ENCODE measurements at places on chromosomes 7 and 10.

DNA sequence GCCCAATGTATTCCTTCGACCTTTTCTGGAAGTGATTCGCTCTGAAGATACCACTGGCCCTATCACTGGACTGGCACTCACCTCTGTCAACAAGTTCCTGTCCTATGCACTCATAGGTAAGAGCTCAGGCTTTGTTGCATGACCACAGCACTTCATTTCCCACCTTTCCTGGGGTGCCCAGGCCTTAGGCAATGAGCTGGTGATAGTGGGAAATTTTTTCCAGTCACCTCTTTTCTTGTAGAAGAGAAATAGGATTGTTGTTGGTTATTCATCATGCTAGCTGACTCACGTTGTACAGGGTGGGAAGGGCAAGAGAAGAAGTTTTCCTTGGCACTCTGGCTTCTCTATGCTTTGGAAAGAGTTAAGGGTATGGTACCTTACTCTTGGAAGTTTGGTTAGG is 51.4 kb upstream of the NFKB2 start:
- no peak for DNase-seq

DNA sequence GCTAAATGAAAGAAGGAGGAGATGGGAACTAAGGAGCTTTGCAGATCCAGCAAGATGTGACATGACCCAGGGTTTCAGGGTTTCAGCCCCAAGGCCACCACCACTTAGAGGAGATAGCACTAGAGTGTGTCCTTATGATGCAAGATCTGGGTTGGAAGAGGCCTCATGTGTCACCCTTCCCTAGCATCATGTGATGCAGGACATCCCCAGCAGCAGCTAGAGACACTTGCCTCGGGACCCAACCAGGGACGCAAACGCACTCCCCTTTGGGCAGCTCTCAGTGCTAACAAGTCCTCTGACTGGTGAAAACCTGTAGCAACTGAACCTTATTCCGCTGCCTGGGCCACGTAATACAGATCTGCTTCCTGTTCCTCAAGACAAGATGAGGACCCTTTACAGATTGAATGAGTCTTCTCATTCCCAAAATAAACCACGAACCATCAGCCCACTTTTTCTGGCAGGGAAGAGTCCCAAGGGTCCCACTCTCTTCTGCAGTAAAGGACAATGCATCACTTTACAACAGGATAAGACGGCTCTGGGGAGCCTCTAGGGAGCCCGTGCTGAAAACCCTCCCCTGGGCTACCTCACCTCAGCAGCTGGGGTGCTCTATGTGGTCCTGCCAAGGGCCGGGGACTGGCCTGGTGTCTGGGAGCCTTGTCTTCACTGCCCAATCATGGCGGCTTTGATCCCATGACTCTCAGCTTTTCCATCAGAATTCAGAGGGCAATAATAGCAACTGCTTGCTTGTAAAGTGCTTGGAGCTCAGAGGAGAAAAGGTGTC is 44.8 kb upstream of the GDF10 start:
- no peak for DNase-seq

- DNase-seq: no peak
Measured at GRCh38 chr7:144812379-144813283, 23.2 kb downstream of the TPK1 start.

- no peak for DNase-seq
Measured at GRCh38 chr10:7887174-7887816, 69.0 kb downstream of the TAF3 start.

GRCh38 chr7:154770962-154771361 is 232.0 kb downstream of the PAXIP1 start:
- DNase-seq: no peak

GRCh38 chr7:157873664-157874063 is 536.9 kb downstream of the DNAJB6 start:
- no peak for DNase-seq

DNA sequence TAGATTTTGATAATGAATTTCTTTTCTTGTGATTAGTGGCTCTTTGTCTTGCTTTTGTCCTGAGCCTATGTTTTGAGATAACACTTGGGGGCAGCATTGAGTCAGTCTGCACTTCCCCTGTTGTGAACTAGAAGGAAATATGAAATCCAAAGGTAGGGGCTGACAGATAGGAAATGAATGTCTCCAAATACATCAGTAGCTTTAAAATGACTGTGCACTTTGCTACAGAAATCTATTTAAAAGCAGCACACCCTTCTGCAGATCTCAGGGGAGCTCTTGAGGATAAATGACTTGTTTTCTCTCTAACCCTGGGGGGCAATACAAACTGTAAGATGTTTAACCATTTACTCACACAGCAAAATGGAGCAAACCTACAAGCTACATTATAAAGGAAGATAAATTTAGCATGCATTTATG is 176.0 kb upstream of the MYO3A start:
- peak; percentile 1 for DNase-seq

GRCh38 chr7:68529221-68529620 is 1069.1 kb upstream of the AUTS2 start:
- no peak for DNase-seq

DNA sequence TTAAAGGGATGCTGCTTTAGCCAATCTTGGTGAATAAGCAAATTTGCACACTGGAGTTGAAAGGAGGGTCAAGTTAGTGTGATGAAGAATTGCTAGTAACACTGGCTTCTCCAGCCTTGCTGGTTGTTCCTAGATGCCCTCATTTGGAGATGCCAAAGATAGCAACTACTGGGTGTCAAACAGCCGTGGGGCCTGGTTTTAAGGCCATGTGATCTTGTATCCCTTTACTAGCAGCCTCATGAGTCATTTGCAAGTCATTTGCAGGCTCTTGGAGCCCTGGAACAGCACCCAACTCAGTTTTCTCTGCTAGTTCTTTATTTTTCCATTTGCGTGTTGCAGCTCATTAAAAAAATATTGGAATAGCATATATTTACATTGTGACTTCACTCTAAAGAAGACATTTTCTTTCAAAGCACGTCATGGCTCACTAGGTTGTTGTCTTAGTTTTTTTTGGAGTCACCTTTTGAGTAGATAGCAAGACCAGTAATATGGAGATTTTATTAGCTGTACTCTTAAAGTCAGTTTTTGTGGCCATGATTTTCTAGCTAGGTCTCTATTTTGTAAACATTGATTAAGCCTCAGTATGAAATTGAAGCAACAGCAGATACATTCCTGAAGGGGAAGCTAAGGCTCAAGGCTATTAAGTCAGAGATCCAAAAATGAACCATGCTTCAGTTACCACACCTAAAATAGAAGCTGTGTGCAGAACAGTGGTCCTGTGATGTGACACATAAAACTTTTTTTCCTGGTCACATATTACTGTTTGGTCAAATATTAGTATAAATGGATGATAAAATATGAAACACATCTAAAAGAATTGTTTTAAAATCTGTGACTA is 1.3 kb downstream of the LSMEM1 start:
- DNase-seq: no peak

DNA sequence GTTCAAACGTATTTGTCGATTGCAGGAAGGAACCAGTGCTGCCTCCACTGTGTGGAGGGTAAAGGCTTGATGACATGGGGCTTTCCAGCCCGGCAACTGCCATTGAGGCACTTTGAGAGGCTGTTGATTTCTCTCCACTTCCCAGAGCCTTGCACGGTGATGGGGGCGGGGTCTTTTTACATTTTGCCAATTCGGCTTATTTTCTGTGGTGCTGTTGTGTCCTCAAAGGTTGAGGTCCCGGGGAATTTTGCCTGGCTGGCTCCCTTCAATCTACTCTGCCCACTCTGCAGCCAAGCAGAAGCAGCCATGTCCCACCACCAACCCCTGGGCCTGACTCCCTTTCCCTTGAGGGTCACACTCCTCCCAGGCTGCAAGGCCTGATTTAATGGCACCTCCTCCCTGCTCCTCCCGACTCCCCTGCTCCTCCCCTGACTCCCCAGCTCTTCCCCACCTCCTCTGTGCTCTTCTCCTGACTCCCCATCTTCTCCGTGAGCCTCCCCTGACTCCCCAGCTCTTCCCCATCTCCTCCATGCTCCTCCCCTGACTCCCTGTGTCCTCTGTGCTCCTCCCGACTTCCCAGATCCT is 39.0 kb downstream of the OAT start:
- DNase-seq: no peak
